Stimulated activated CD8-positive, alpha-beta memory T cell treated with anti-CD3 and anti-CD28 coated beads, Interleukin-4, amount 100 ng/mL, for 1 hour (primary cell): ENCODE measurements at places on chromosomes 1 and 21.
A peak's percentile ranks its signal among the peaks of the same experiment; 100 is the strongest.

DNA sequence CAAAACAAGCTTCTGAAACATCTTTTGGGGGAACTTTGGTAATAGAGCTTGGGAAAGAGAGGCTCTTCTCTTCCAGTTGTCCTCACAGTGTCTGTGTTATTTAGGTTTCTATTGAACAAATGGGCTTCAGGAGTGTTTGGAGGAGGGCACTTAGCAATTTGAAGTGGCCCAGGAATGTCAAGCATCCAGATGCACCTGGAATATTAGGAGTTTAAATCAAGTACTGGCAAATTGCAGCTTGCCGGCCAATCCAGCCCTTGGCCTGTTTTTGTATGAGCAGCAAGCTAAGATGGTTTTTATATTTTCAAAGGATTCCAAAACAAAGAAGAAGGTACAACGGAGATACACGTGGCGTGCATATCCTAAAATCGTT lies 94.7 kb downstream of the CCDC185 start:
- no peak for DNase-seq

- DNase-seq = no peak
These were observed 49.7 kb downstream of the SIPA1L2 start for GRCh38 chr1:232579958-232580941.

- DNase-seq = no peak
These were observed 16.9 kb downstream of the CHRNB2 start for GRCh38 chr1:154584267-154584994.

DNA sequence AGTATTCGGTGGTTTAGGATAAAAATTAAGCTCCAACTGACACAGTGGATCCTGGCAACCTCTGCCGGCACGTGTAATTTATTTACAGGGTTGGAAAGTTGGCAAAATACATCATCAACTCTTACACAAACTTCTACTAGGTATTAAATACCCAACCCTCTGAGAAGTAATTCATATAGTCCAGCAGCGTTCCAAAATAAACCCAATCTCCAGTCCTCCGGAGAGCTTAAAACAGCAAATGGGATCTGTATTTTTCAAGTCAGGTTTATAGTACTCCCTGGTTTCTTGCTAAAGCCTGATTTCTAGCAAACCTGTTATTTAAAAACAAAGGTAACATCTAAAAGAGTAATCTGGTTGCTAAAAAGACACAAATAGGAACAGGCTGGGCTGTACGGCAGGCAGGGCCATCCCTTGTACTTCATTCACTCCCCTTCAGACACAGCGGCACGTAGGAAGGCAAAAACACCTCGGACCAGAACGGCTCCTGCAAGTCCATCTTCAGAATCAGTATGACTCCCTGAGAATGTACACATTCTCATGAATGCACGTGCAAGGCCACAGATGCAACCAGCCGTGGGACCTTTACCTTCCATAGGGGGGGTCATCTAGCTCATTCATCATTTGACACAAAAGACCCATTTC lies 8.6 kb downstream of the GLIS1 start:
- no peak for DNase-seq

GRCh38 chr1:237938553-237938952 lies 47.8 kb upstream of the ZP4 start:
- no peak for DNase-seq

DNA sequence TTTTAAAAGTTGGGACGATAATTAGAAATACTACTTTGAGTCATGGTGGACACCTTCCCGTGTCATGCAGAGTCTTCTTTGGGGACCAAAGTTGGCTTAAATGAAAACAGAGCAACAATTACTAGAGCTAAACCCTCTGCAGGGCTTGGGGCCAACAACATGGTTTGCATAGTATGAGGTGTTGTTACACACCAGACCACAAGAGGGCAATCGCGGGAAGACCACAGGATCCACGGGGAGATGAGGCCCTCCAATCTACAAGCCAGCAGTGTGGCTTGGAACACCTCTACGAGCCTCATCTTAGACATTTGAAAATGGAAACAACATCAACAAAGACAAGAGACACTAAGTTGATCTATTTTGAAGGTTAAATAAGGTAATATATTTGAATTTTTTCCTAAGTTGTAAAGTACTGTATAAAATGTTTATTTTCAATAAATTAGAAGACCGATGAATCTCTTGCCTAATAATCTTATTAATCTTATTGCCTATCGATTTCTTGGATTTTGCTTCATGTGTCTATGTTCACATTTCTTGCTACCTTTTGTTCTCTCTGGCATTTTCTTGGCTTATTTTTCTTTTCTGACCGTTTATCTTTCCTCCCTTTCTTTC lies 8.2 kb upstream of the SMCP start:
- DNase-seq = peak; percentile 18

DNA sequence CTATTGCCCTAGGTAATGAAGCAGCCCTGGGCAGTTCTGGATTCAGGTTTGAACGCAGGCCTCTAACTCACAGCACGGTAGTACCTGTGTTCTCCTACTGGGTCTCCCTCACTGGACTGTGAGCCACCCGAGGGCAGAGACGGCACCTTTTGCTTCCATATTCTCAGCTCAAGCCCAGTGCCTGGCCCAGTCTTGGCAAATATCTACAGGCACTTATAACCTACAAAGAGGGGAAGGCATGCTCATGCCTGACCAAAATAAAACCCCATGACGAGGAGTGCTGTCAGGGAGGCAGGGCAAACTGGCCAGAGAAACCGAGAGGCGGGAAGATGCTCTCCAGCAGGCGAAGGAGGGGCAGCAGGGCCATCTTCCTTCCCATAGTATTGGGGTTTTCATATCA lies 91.1 kb downstream of the DDX20 start:
- no peak for DNase-seq

DNA sequence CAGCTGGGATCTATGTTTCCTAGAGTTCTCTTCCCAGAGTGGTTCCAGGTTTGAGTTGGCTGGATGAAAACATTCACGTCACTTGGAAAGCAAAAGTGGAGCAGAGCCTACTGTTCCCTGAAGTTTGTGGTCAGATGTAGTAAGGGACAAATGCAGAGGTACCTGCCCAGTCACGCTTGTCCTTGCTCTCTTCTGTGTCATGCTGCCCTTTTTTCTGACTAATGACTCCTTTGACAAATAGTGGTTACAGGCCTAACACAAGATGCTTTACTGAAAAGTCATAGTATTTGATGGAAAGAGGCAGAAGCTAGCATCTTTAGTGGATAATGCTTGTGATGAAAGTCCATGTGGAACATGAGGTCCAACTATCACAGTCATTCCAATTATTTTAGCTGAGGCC lies 881.4 kb upstream of the B3GALT2 start:
- no peak for DNase-seq

GRCh38 chr21:33368124-33368523 lies 35.1 kb upstream of the IFNGR2 start:
- DNase-seq = no peak

GRCh38 chr21:34836103-34836932 lies 167.5 kb downstream of the CLIC6 start:
- no peak for DNase-seq

GRCh38 chr1:201310986-201311355 lies 27.7 kb downstream of the PKP1 start:
- no peak for DNase-seq

GRCh38 chr1:235327559-235328270 lies at the start of gene ARID4B:
ARID4B (minus strand) TSS chr1:235328179; CDS start chr1:235326919, 1,260 bp downstream.
- DNase-seq = peak; percentile 36

DNA sequence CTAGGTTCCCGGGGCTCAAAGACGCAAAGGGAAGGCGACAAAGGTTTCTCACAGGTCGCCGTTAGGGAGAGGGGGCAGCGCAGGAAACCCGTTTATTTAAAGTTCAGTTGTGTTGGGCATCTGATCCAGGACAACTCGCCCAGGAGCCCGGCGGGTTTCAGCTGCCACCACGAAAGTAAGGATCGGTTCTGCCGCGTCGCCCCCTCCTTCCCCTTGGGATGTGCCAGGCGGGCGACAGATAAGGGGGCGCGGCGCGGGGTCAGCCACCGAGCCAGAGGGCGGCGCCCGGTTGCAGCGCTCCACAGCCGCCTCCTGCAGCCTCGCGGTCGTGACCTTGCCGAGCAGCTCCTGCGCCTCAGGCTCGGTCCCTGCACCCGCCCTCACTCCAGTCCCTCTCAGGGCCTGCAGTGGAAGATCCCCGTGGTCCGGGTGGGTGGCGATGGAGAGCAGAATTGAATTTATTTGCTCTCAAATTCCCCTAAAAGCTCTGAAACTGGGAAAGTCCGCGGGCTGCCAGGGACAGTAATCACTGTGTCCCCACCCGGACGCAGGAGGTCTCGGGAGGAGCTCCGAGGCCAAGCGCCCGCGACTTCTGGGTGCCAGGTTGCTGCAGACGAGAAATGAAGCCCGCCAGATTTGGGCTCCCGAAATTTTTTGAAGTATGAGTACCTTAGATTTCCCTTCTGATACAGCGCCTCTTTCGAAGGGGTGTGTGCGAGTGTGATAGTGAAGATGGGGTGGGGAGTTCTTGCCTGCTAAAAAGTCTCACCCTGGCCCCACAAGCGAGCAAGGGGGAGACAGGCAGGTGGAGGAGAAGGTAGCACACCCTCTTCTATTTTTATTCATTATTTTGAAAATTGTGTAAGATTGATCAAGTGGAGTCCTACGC lies 28.4 kb upstream of the NFIA start:
- DNase-seq = no peak

DNA sequence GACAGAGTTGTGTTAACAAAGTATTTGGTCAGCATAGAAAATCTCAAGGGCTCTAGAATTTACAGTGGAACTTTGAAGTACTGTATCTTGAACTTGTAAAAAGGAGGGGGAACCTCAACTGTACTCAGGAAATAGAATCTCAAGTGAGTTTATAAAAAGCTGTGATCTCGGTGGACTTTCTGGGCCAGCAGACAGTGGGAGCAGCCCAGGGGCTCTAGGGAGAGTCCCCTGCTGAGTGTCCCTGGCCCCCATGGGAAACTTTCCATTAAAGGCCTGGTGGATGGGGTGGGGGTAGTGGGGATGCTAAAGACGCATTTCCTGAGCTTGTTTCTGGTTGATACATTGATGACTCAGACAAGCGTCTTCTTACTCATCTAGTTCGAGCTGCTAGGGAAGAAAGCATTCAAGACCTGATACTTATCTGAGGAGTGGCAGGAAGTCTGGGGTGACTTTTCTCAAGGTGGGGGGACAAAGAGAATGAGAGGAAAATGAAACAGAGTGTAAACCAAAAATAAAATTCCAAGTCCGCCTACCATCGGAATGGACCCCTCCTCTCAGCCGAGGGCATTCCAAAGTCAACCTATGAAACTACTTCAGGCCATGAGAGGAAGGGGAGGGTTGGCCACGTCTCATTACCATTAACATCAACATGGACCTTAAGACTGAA lies 65.5 kb downstream of the NID1 start:
- no peak for DNase-seq

DNA sequence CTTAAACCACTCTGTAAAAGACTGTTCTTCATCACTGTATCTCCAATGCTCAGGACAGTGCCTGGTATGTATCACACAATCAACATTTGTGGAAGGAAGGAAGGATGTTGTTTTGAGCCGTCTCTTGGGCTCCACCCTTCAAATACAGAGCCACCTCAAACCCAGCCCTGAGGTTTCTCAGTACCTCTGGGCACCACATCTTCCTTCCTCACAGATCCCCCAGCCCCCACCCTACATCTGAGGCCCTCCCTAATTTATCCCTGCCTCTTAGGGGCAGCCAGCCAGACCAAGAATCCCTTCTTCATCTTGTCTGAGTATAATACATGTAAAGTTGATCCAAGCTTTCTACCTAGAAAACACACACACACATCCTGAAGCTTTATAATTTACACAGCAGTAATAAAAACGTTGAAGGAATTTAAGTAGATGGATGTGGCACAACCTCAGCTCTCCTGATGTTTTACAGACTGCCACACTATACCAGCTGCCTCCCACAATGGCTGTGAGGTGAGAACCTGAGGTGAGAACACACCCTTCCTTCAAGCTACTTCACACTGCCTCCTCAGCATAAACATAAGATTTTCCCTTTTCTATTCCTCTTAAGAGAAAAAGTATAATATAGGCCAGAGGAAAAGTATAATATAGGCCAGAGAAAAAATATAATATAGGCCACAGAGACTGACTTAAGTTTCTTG lies 48.5 kb downstream of the CDC7 start:
- no peak for DNase-seq

DNA sequence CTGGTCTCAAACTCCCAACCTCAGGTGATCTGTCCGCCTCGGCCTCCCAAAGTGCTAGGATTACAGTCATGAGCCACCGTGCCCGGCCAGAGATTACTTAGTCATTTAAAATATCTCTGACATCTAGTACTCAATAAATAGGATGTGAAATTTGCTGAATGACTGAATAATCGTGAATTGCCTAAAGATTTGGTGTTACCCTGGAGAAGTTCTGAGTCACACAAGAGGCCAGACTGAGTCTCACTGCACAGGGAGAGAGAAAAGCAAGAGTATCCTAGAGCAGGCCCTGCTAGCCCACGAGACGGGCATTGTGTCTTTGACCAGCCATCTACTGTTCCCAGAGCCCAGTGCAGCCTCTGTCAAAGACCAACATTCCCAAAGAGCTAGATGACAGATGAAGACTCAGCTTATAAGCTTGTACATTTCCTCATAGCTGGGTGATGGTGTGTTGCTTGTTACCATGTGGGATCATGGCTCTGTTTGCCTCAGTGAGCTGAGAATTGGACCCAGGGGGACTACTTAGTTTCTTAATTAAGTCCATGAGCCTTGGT lies 5.6 kb upstream of the EIF4G3 start:
- DNase-seq = no peak

DNA sequence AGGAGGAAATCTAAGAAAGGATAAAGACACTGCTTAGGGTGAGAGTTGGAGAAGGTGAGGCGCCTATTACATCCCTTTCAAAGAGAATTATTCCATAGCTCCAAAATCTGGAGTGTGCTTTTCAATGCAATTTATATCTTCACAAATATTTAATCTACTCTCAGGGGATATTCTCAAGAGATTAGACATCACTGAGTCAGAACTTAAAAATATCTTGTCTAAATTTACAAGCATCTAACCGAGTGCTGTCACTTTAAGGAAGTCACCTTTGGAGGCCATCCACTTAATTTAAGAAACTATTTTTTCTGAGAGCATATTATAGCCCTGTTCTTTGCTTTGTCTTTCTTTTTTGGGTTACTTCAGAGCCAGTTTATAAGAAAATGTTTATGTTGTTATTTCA lies 134.6 kb downstream of the TNFSF18 start:
- no peak for DNase-seq

DNA sequence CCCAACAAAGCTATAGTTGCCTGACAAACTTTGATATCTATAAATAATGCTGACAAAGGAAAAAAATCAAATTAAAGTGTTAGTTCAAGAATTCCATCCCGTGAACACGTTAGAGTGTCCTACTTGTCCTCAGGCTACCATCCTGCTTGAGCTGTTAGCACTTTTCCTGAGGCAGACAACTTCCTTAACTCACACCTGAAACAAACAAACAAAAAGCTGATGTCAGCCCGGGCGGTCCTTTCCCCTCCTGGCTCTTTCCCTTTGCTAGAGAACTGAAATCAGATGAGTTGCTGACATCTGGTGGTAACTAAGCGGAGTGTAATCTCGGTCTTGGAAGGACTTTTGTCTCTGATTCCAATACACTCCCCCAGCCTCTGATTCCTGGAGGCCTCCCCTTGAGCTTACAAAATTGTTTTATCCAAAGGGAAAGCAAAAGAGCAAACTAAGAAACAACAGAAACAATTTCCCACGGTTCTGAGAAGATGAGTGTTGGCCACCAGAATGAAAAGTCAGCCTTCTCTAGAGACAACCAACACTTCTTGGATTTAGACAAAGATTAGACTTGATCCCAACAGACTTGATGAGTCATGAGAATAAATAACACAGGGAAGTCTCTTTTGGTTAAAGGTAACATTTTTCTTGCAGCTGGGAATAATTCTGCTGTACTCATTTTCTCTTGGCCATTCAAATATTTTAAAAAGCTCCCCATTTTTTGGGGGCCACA lies 135.4 kb downstream of the PROX1 start:
- DNase-seq = no peak
